ENCODE measurements at places on chromosomes 12 and 14.

GRCh38 chr12:116433249-116433648, 125.9 kb upstream of the MAP1LC3B2 start:
- DNase-seq = no peak

DNA sequence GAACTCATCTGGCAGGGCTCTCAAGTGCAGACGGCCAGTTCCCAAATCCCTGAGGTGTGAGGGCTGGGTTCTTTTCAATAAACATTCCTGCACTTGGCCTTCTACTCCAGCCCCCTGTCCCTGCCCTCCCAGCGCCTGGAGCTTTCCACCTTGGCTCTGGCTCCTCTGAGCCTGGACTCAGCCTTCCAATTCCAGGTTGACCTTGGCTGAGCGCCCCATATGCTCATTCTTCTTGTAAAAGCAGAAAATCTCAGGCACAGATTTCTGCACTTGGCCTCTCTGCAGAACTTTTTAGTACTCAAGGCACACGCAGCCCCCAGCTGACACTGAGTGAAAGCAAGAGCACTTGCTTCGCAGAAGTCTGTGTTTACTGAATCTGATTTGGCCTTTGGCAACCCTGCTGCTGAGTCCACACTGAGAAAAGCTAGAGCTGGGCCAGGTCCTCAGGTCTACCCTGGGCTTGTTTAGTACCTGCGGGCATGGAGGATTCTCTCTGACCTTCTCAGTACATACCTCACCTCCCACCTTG, 222.7 kb downstream of the MSRB3 start:
- no peak for DNase-seq

DNA sequence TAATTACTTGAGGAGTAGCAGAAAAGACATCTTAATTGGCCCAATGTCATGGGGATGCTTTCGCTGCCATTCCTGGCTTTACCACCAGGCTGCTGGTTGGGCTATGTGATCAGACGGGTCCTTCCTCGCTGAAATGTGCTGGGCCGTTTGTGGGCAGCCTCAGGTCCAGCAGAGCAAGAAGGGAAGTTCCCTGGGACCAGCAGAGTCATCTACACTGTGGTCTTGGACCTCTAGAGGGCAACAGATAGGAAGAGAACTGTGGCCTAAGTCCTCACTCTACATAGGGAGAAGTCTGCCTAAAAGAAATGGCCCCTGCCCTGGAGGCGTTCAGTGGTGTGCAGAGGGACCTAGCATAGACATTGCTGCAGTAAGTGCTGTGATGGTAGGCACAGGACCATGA, 10.9 kb downstream of the EVL start:
- no peak for DNase-seq

- no peak for DNase-seq
Measured at GRCh38 chr12:42343721-42344120, 17.8 kb downstream of the PPHLN1 start.

- no peak for DNase-seq
Measured at GRCh38 chr14:25014440-25014839, 35.5 kb downstream of the STXBP6 start.

DNA sequence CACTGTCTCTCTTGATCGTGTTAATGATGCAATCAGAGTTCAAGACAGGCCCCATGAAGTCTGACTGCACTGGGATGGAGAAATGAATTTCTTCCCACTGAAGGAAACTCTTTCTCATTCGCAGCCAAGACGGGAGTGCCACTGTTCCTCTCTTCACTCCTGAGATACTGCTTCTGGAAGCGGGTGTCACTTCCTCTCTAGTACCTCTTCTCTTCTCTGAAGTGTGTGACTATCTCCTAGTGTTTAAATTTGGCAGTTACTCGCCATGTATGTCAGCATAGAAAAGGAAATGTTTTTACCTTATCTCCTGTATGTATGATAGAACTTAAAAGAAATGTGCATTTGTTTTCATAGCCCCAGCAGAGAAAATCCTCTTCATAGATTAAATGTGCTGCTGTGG, 215.2 kb downstream of the ANO6 start:
- DNase-seq = no peak

DNA sequence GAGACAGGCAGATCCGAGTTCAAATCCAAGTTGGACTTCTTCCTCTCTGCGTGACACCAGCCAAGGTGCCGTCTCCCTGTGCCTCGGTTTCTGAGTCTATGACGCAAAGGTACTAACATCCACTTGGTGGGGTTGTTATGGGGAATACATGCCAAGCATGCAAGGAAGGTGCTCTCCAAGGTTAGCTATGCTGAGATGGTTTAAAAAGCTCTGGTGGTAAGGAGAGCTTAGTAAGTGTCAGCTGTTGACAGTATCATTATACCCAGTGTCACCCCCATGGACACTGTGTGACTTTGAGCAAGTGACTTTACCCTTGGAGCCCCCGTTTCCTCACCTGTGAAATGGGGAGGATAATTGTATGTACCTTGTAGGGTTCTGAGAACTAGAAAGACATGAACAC, 22.2 kb downstream of the MMAB start:
- no peak for DNase-seq

DNA sequence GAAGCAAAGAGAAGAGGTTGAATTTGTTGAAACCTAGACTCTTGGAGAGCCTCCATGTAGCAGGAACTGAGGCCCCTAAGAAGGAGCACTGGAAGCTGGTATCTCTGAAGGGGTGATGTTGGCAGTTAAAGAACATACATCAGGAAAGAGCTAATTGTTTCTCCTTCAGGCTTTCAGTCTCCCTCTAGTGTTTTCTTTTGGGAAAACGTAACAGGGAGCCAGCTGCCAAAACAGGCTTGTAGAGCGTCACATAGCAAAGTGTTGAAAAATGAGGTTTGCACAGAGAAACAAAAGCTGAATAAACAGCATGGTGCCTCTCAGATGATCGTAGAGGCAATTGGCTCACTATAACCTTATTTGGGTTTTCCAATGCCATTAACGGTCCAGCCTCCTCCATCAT, 46.9 kb upstream of the CAND1 start:
- DNase-seq = no peak

GRCh38 chr14:34060651-34060999, 109.8 kb upstream of the EGLN3 start:
- DNase-seq = no peak

DNA sequence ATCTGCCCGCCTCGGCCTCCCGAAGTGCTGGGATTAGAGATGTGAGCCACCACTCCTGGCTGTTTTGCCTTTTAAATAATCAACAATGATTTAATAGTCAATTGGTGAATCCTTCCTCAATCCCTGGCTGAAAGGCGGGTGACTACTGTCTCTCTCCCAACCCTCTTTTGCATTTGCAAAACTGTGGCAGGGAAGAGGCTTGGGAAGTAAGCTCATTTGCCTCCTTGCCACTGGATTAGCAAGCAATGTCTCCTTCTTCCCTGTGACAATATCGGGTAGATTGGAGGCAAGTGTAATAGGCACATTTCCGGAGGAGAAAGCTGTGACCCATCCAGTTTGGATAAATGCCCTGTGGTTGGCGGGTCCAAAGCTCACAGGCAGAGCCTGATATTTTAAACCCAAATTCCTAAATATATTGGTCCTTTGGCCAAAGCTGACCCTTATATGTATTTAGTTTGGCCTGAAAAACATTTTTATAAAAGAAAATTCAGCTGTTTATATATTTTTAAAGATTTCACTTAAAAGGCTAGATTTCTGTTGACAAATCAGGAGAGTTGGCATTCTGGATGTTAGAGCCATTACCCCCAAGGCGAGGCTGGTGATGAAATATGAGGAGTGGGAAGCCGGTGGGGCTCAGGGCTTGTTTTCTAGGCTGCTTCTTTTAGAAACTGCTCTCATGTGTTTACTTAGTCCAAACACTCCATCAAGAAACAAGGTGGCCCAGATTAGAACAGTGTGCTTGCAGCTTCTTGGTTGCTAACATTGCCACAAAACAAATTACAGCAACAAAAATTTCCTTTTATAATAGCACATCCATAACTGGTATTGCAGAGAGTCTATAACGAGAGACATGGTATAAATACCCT, 646.9 kb upstream of the TMEM132C start:
- DNase-seq = no peak

- no peak for DNase-seq
Measured at GRCh38 chr12:20528208-20528607, 159.9 kb downstream of the PDE3A start.

GRCh38 chr14:36955376-36955775, 217.0 kb downstream of the SLC25A21 start:
- DNase-seq = no peak

DNA sequence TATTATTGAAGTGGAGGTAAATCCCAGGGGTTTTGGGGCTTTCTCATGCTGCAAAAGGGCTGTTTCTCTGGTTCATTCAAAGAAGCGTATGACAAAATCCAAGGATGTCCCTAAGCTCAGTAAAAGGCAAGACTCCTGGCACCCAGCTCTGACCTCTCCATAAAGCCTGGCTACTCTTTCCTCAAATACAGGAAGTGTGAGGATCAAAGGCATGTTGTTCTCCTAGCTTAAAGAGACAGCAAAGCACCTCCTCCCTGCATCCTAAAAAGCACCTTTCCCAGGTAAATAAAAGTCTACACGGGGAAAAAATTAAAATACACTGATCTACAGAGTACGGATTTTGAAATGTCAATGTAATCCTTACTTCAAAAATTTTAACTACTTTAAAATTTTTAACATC, 118.6 kb downstream of the LMNTD1 start:
- no peak for DNase-seq

DNA sequence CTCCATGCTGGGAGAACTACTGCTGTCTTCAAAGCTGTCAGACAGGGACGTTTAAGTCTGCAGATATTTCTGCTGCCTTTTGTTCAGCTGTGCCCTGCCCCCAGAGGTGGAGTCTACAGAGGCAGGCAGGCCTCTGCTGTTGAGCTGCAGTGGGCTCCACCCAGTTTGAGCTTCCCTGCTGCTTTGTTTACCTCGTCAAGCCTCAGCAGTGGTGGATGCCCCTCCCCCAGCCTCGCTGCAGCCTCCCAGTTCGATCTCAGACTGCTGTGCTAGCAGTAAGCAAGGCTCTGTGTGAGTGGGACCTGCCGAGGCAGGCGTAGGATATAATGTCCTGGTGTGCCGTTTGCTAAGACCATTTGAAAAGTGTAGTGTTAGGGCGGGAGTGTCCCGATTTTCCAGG, 31.4 kb upstream of the RFX4 start:
- no peak for DNase-seq

- peak; percentile 17 for DNase-seq
Measured at GRCh38 chr14:104149617-104150135, 11.3 kb downstream of the KIF26A start.

GRCh38 chr14:29166507-29166906, 399.9 kb downstream of the FOXG1 start:
- DNase-seq = no peak

DNA sequence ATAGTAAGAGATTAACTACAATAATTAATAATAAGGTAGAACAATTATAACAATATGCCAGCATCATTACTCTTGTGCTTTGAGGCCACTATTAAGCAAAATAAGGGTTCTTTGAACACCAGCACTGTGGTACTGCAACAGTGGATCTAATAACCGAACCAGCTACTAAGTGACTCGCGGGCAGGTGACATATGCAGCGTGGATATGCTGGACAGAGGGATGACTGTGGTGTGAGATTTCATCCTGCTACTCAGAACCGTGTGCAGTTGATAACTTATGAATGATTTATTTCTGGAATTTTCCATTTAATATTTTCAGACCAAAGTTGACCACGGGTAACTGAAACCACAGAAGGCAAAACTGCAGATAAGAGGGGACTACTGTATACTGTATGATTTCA, 34.4 kb downstream of the BMAL2 start:
- no peak for DNase-seq

GRCh38 chr12:131828671-131829355, 620 bp downstream of the MMP17 start:
- DNase-seq = no peak

GRCh38 chr14:69441948-69442347, 42.6 kb upstream of the PLEKHD1 start:
- DNase-seq = no peak

DNA sequence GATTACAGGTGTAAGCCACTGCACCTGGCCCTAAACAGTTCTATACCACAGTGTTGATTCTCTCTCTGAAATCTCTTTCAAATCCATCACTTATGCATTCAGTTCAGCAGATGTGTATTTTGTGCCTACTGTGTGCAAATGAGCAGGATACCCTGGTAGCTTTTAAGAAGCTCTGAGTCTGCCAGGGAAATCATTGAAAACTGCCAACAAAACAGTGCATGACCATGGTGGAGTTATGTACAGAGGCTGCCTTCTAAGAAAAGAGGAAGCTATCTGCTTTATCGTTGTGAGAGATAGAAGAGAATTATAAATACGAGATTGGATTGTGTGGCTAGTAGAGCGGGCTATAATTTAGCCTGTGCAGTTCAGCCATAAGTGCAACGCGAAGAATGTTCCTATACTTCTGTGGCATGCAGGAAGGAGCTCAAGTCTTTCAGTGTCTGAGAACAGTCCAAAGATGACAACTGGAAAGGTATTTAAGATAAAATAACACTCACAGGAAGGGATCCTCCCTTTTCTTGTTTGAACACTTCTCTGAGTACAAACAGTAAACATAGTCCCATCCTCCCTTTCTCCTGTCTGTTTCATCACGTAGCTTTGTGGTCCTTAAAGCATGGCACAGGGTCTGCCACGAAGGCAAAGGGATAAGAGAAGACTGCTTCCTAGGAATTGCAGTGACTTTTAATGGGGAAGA, 4.3 kb downstream of the DIP2B start:
- DNase-seq = no peak

DNA sequence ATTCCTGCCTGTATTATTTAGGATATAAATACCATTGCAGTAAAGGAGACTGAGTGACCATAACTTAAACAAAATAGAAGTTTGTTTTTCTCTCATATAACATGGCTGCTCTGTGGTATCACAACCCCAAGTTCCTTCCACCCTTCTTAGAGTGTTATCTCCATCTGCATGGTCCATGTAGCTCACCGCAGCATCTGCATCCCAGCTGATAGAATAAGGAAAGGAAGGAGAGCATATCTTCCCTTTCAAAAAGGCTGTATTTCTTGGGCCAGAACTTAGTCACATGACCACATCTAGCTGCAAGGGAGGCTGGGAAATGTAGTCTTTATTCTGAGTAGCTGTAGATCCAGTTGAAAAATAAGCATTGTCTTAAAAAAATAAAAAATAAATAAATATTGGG, 184.8 kb upstream of the NUDT4 start:
- no peak for DNase-seq

DNA sequence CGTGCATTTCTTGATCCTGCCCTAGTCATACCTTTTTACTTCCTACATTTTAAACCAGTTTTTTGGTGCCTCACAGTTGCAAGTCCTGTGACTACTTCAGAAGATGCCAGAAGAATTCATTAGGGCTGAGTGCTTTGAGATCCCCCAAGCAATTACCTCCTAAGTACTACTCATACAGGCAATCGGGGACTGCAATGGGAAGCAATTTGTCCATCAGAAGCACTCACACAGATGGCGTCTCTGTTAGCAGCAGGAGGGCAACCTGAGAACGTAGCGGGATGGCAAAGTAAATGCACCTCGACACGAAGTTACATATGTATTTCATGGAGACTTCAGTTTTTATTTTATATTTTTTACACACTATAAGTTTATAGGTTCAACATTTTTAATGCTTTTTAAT, 188.3 kb downstream of the CAPZA3 start:
- no peak for DNase-seq

- DNase-seq = no peak
Measured at GRCh38 chr14:100065942-100066574, 836 bp downstream of the EVL start.

All from NCI-H1694 (cell line).